Activated CD8-positive, alpha-beta T cell treated with anti-CD3 and anti-CD28 coated beads for 36 hours (primary cell): ENCODE measurements at places on chromosomes 4 and X. TPM values are rescaled to one million over a fixed set of nuclear protein-coding genes. Genes with fewer than 3 reads are reported as not detected.

MAD2L1 gene
- 99.6 TPM for total RNA-seq

LANCL3 gene
- 0.16 TPM for total RNA-seq

SLIT2 gene
- total RNA-seq = not detected

MAGEC3 gene
- total RNA-seq = not detected

BMX gene
- total RNA-seq = not detected

USP17L19 gene
- total RNA-seq = not detected

ADH7 gene
- total RNA-seq = not detected

- no peak for DNase-seq
- H3K36me3 ChIP-seq = no peaks in the 10 kb centered on the region
- no peaks in the 10 kb centered on the region for H3K27me3 ChIP-seq
Observed at GRCh38 chr4:45455217-45455616, 668.6 kb downstream of the GABRG1 start.

DNA sequence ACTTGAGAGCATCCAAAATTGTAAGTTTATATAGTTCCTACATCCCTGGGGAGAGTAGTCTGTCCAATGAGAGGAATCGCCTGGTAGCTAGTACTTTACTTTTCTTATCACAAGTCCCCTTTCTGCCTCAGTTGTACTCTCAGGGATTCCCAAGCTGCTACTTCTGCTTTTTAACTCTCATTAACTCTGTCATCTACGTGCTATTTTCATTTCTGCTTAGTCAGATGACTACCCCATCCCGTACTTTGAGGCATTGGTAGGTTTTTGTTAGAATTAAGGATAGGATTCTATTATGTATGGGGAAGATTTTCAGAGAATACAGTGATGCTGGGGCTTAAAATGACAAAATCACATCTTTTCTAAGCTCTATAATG, 24.7 kb downstream of the RBPJ start:
- H3K4me3 ChIP-seq = no peak overlapping the region
- no peaks in the 10 kb centered on the region for H3K27me3 ChIP-seq
- DNase-seq = no peak
- H3K27ac ChIP-seq = no peak overlapping the region
- H3K36me3 ChIP-seq = peaks cover 9% of the 10 kb centered on the region
- H3K4me1 ChIP-seq = peaks cover 66% of the 10 kb centered on the region

- H3K36me3 ChIP-seq = peaks cover 10% of the 10 kb centered on the region
- H3K27me3 ChIP-seq = no peaks in the 10 kb centered on the region
- no peak for DNase-seq
- H3K27ac ChIP-seq = no peak overlapping the region
- H3K4me1 ChIP-seq = peaks cover 7% of the 10 kb centered on the region
Observed at GRCh38 chrX:154532690-154533089, 14.0 kb downstream of the G6PD start.

- H3K27ac ChIP-seq = no peak overlapping the region
- no peak for DNase-seq
- H3K27me3 ChIP-seq = no peaks in the 10 kb centered on the region
- H3K4me1 ChIP-seq = no peaks in the 10 kb centered on the region
Observed at GRCh38 chr4:29970626-29971025, 749.5 kb upstream of the PCDH7 start.

GRCh38 chrX:3680459-3680858, 33.0 kb downstream of the PRKX start:
- peaks cover 4% of the 10 kb centered on the region for H3K36me3 ChIP-seq
- no peak for DNase-seq
- no peak overlapping the region for H3K4me3 ChIP-seq

DNA sequence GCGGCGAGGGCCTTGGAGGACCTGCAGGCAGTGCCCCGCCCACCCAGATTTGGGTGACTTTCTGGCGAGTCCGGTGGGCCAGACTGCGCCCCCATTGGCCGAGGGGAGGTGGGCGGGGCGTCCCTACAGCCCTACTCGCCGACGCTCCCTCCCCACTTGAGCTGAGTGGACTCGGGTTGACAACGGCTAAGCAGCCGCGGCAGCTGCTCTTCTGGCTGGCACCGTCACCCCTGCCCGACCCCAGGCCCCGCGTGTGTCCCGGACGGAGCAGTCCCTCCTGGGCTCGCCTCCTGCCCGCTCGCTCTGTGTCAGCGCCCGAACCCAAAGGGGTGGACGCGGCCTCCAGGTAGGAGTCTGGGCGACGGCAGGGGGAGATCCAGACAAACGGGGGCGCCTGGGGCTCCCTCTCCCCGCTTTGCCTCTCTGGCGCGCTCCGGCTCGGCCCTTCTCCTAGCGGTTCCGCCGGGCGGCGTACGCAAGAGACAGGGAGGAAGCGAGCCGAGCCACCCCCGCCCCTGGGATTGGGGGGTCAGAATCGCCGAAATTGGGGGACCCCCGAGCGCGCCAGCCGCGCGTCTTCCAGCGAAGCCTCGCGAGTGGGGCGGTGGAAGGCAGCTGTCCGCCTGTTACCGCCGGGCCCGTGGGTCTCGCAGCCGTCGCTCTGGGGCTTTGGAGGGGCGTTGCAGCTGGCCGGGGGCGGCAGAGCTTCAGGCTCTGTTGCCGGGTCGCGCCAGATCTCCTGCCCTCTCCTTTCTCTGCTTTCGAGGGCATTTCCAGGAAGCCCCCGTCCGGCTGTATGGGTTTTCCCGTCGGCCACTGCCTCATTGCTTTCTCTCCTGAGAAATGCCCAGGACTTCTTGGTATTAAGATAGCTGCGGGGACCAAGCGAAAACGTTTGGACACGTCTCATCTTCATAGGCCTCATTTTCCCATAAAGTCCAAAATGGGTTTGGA, 46.3 kb downstream of the STARD8 start:
- peak overlapping the region; percentile 49 for H3K4me3 ChIP-seq
- H3K27me3 ChIP-seq = peaks cover 15% of the 10 kb centered on the region
- H3K36me3 ChIP-seq = no peaks in the 10 kb centered on the region
- peaks cover 3% of the 10 kb centered on the region for H3K4me1 ChIP-seq

DNA sequence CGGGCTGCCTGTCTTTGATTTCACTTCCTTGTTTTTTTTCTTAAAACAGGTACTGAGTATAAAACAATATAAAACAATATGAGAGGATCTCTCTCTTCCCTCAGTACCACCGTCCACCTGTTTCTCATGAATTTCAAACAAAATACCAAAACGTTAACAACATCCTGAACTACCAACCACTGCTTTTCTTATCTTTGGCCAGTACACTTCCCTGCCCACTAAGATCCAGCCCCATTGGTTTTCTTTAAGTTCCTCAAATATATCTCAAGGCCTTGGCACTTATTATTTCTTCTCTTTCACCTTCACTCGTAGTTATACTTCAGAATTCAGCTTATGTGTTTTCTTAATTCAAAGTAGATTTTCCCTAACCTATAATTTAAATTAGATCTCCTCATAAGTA, 370.2 kb upstream of the GRIA3 start:
- H3K4me1 ChIP-seq = no peaks in the 10 kb centered on the region
- no peaks in the 10 kb centered on the region for H3K36me3 ChIP-seq
- H3K27ac ChIP-seq = no peak overlapping the region
- no peaks in the 10 kb centered on the region for H3K27me3 ChIP-seq
- DNase-seq = no peak
- no peak overlapping the region for H3K4me3 ChIP-seq

- no peak overlapping the region for H3K4me3 ChIP-seq
- H3K36me3 ChIP-seq = no peaks in the 10 kb centered on the region
- peaks cover 11% of the 10 kb centered on the region for H3K27me3 ChIP-seq
- H3K4me1 ChIP-seq = no peaks in the 10 kb centered on the region
Observed at GRCh38 chr4:3715061-3715854, 50.9 kb upstream of the ADRA2C start.

GRCh38 chr4:22688236-22688635, 4.5 kb upstream of the GBA3 start:
- H3K27me3 ChIP-seq = no peaks in the 10 kb centered on the region
- H3K4me1 ChIP-seq = peaks cover 11% of the 10 kb centered on the region
- H3K36me3 ChIP-seq = no peaks in the 10 kb centered on the region
- no peak overlapping the region for H3K4me3 ChIP-seq
- H3K27ac ChIP-seq = no peak overlapping the region

DNA sequence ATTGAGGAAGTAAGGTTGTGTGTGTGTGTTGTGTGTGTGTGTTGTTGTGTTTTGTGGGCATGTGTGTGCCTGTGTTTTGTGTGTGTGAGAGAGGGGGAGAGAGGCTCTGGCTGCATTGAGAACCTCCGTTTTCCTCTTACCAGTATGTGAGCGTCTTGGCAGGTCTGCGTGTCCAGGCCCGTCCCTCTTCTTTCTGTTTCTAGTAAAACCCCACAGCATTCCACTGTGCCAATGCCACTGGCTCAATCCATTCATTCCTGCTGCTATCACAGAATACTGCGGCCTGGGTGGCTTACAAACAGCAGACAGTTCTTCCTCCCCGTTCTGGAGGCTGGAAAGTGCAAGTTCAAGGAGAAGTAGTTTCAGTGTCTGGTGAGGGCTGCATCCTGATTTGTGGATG, 15.5 kb upstream of the HTRA3 start:
- H3K27ac ChIP-seq = no peak overlapping the region
- no peak for DNase-seq
- no peaks in the 10 kb centered on the region for H3K27me3 ChIP-seq

DNA sequence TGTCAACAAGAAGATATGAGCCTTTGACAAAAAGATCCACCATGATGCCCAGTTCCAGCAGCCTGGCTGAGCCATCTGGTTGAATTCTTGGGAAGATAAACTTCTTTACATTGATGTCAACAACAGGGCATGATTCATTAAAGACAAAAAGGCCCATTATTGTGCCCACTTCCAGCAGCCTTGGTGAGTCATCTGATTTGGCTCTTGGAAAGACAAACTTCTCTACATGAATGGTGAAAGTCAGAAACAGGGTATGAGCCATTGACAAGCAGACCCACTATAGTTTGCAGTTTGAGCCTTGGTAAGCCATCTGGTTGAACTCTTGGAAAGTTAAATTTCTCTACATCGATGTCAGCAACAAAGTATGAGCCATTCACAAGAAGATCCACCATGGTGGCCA, 4.1 kb upstream of the CSF2RA start:
- no peak overlapping the region for H3K27ac ChIP-seq
- H3K27me3 ChIP-seq = no peaks in the 10 kb centered on the region
- DNase-seq = no peak
- no peaks in the 10 kb centered on the region for H3K36me3 ChIP-seq
- H3K4me1 ChIP-seq = peaks cover 13% of the 10 kb centered on the region

GRCh38 chr4:41425650-41426049, 112.3 kb upstream of the LIMCH1 start:
- H3K27me3 ChIP-seq = no peaks in the 10 kb centered on the region
- H3K36me3 ChIP-seq = no peaks in the 10 kb centered on the region
- DNase-seq = no peak

DNA sequence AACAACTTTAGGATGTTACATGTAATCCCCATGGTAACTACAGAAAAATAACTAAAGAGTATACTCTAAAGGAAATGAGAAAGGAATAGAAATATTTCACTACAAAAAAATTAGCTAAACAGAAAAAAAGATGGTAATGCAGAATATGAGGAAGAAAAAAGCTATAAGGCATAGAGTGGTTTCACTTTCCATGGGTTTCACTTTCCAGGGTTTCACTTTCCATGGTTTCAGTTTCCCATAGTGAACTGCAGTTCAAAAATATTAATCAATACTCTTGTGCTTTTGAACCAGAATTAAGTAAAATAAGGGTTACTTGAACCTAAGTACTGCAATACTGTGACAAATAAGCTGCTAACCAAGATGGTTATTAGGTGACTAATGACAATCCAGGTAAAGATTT, 42.0 kb downstream of the NPFFR2 start:
- H3K4me1 ChIP-seq = no peaks in the 10 kb centered on the region
- no peak overlapping the region for H3K27ac ChIP-seq
- no peak overlapping the region for H3K4me3 ChIP-seq
- H3K36me3 ChIP-seq = no peaks in the 10 kb centered on the region
- H3K27me3 ChIP-seq = no peaks in the 10 kb centered on the region

- DNase-seq = peak; percentile 51
- no peak overlapping the region for H3K27ac ChIP-seq
- peaks cover 2% of the 10 kb centered on the region for H3K4me1 ChIP-seq
- no peak overlapping the region for H3K4me3 ChIP-seq
Observed at GRCh38 chr4:88033309-88033708, 25.9 kb downstream of the PKD2 start.

DNA sequence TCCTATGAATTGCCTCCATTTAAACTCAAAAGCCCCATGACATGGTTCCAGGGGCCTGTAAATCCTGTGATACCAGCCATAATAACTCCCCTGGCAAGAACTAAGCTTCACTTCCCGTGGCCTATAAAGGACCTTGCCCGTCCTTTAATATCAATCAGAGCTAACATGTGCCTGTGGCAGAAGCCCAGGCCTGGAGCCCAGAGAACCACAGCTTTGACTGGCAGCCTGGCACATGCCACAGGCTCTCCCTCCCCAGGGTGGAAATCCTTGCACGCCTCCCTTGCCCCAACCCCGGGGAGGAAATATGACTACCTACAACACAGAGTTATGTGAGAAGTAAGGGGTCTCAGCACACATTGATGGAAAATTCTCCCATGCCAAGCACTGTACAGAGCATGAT, 287.4 kb downstream of the RAB28 start:
- no peak for DNase-seq
- no peaks in the 10 kb centered on the region for H3K27me3 ChIP-seq
- H3K4me1 ChIP-seq = no peaks in the 10 kb centered on the region
- H3K36me3 ChIP-seq = peaks cover 1% of the 10 kb centered on the region
- no peak overlapping the region for H3K27ac ChIP-seq
- H3K4me3 ChIP-seq = no peak overlapping the region

GRCh38 chr4:98522062-98522461, 136.3 kb downstream of the TSPAN5 start:
- no peaks in the 10 kb centered on the region for H3K27me3 ChIP-seq
- H3K27ac ChIP-seq = peak overlapping the region; percentile 27
- peaks cover 3% of the 10 kb centered on the region for H3K36me3 ChIP-seq
- H3K4me3 ChIP-seq = no peak overlapping the region

- peaks cover 2% of the 10 kb centered on the region for H3K4me1 ChIP-seq
- H3K27me3 ChIP-seq = peaks cover 3% of the 10 kb centered on the region
- H3K36me3 ChIP-seq = no peaks in the 10 kb centered on the region
- DNase-seq = no peak
Observed at GRCh38 chr4:89562746-89563145, 255.1 kb upstream of the GPRIN3 start.

DNA sequence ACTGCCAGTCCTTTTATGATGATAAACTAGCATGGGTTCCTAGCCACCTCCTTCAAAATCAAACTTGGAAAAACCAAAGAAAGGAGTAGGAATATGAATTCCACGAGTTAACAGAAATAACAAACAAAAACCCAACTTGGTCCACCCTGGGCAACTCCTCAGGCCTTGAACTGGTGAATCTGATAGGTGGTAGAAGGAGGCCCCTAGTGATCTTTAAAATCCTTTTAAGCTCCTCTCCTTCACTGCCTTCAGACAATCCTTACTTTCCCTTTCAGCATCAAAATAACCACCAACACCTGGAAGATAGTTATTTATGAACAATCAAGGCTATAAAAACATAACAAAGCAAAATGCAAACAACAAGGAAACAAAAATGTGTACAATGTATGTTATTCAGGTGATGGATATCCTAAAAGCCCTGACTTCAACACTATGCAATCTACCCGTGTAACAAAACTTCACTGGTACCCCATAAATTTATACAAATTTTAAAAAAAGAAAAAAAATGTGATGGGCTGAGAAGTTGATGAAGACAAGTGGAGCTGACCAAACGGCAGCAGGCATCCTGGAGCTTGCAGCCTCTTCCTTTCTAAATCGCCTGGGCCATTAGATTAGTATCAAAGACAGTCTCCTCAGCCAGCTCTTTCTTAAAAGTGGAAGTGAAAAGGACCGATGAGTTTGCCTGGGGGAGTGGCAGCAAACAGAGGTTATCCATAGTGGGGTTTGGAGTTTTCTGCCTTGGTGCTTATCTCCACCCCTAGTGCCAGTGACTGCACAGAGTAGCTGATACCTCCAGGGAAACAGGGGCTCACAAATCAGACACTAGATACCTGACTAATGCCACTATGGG, 179.6 kb downstream of the TMA16 start:
- no peaks in the 10 kb centered on the region for H3K36me3 ChIP-seq
- no peak overlapping the region for H3K4me3 ChIP-seq
- no peak overlapping the region for H3K27ac ChIP-seq
- DNase-seq = no peak
- H3K27me3 ChIP-seq = peaks cover 3% of the 10 kb centered on the region
- H3K4me1 ChIP-seq = peaks cover 8% of the 10 kb centered on the region
